Fibroblast of villous mesenchyme (primary cell): ENCODE measurements at places on chromosomes 4 and X. TPM values are rescaled to one million over a fixed set of nuclear protein-coding genes. Genes with fewer than 3 reads are reported as not detected.

DNA sequence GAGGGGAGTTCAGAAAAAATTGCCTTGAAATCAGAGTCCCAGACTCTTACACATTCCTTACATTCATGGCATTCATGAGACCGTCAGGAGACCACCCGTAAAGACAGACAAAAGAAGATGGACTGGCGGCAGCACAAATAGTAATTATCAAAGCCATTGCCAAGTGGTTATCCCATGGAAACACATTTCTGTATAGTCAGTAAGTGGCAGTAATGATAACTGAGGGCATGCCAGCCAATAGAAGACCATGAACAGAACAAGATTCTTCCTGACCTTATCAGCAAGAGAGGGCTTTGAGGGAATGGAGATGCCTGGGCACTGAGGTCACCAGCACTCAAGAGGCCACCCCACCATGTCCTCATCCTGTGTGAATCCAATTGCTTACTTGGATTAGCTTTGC, 121.7 kb upstream of the HCCS start:
- DNase-seq = no peak

DNA sequence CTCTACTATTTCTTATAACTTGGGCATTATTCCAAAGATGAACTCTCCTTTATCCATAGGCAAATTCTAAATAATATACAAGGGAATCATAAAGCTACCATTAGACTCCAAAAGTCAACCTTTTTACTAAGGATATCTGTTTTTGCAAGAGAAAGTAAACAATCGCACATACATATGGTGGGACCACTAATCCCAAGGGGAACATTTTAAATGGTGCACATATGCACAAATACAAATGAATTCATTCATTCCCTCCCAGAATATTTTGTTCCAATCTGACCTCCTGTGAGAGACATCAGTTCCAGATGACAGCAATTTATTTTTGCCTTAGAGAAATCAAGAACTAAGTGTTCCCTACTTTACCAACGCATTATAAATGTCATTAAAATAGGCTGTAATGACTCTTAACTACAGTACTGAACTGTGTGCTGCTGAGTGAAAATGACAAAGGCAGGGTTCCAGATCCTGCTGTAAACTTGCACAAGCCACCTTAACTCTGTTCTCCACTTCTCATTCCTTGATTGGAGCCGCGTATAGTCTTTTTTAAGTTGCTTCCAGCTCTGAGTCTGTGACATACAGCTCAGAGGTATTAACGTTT, 2.0 kb downstream of the DHX15 start:
- DNase-seq = no peak

The UGT2B17 gene
- not detected in 2 replicates for total RNA-seq

The SOWAHB gene
- total RNA-seq = under 0.01 and 0.32 TPM in 2 replicates

DNA sequence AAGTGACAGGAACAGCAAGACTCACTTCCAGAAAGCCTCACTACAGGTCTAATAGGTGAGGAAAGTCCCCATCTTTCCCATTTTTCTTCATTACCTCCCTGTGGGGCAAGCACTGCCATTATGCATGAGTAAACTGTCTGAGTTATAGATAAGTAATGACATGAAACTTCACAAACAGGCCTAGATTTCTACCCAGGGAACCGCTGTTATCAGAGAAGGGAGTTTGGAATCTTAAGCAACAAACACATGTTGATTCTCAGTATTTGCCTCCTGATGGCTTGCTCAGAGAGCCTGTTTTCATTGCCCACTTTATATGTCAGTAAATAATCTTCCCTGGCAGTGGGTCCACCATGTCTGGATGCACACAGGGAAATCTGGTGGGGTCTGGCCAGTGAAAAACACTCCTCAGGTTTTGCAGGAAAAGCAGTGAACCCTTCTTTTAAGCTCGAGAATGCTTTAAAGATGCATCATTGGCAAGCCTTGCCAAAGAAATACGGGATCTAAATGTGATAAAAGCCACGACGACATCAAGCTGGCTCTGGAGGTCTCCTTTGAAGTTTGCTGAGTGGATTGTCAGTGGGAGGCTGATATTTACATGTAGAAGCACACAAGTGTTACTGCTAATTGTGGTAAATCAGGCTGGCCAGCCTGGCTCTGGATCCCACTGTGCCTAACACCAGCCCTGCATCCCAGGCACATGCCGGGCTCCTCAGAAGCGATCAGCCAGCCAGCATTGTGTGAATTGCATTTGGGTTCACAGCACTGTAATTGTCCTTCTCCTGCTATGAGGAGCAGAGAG, 25.2 kb downstream of the PDGFRA start:
- DNase-seq = peak; percentile 40

- DNase-seq = no peak
Measured at GRCh38 chr4:2025817-2026216, 17.0 kb upstream of the NELFA start.

The SHOX gene
- not detected in 2 replicates for total RNA-seq

GRCh38 chr4:143188136-143189088, 3.7 kb downstream of the USP38 start:
- no peak for DNase-seq

- no peak for DNase-seq
Measured at GRCh38 chr4:173857828-173858227, 327.8 kb upstream of the HAND2 start.

DNA sequence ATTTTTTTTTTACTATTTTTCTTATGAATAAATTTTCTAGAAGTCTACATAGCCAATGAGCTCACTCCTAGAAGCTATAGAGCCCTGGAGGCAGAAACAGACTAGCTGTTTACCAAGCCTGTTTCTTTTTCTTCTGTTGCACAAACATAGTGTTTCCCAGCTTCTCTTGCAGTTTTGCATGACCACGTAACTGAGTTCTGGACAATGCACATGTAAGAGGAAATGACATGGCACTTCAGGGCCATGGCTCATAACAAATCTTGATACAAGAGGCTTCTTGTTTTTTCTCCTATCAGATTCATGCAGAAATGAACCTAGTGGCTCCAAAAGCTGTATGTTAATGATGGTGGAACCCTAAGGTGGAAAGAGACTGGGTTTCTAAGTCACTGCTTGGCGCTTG, 127.4 kb downstream of the ZNF330 start:
- peak; percentile 80 for DNase-seq

- peak; percentile 88 for DNase-seq
Measured at GRCh38 chrX:14673764-14674163, 144.4 kb downstream of the GLRA2 start.

The ARHGEF38 gene
- total RNA-seq = not detected in 2 replicates

The S100P gene
- not detected in 2 replicates for total RNA-seq

The MAPK10 gene
- total RNA-seq = 4.8 and 12.1 TPM in 2 replicates

GRCh38 chrX:132171478-132171877, 43.7 kb upstream of the FRMD7 start:
- DNase-seq = no peak

DNA sequence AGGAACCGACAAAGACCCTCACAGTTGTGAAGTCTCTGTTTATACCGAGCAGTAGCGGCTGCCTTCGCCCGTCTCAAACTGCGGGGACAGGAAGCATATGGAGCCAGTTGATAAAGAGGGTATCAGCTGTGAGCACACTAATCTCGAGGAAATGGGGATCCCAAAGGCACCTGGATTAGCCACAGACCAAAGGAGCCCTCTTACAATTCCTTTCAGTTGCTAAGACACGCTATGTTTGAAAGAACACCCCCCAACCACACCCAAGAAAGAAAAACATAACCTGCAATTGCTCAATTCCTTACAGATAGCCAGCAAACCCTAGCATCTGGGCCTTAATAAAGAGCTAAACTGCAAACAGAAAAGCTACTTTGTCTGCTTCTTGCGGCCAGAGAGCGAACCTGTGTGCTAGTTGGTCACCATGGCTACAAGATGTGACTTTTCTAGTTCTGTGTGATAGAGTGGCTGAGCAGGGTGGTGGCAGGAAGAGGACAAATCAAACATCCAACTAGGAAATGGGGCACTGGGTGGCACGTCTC, 23.3 kb upstream of the CHRNA9 start:
- peak; percentile 58 for DNase-seq

DNA sequence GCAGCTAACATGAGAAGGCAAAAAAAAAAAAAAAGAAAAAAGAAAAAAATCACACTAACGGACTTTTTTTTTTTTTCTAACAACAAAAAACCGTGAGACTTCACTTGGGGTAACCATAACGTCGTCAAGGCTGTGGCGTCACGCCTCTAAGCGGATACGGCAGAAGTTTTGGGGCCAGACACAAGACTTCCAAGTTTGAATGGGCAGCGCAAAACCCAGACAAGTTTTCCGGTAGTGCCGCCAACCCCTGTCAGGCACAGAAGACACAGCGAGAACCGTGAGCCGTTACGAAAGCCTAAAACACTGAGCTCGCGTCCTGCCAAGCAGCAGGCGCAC, 556 bp upstream of the SMARCA5 start:
- DNase-seq = no peak

DNA sequence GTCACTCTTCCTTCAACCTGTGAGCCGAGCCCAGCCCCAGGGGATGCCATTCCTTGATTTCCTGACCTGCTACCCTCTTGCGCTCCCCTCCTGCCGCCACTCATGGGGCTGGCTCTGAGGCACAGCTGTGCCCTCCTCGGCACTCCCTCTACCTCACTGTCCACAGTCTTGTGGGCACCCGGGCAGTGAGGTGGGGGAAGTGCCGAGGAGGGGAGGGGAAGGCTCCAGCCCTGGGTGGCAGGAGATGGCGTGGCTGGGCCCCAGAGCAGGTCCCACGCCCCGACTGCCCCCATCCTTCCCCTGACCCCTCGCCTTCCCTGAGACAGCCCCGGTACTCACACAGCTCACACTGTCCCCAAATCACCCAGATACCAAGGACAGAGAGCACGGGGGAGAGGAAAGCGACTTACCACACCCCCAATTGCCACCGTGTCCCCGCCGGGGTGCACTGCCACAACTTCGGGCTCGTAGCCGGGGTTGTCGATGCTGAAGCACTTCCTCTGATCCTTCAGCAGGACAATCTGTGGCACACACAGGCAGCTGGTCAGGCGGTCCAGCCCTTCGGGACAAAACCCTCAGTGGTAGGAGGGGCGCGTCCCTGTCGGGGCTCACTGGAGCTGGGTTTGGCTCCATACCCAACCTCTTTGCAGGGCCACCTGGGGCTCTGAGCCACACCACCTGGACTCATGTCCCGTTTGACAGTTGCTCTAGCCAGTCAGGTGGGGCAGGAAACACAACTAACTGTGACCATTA, 37.9 kb downstream of the WDR1 start:
- DNase-seq = no peak
